Astrocyte of the hippocampus (primary cell): ENCODE measurements at places on chromosomes 7 and 10.

GRCh38 chr7:83691095-83691494 is 42.2 kb upstream of the SEMA3E start:
- no peak for DNase-seq

- DNase-seq = no peak
Observed at GRCh38 chr7:48518092-48518491, 346.8 kb downstream of the ABCA13 start.

DNA sequence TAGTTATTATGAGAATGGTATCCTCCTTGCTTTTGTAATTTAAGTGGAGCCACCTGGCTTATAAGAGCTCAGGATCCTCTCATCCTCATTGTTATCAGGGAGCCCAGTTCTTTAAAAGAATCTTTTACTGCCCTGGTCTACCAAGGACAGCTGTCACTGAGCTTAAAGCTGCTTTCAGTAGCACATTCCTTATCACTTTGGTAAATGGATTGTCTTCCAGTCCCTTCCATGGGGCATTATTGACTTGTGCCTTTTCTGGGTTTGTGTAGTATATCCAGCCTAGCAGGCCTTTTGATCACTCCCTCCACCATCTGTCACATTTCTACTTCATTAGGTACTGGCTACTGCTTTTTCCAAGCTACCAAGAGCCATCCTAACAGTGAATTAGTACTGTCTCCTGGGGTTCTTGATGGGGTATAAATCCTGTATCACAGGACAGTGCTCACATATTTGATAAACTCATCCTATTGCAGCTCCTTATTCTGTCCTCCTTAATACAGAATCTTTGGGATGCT is 208.9 kb downstream of the TMEM26 start:
- no peak for DNase-seq

DNA sequence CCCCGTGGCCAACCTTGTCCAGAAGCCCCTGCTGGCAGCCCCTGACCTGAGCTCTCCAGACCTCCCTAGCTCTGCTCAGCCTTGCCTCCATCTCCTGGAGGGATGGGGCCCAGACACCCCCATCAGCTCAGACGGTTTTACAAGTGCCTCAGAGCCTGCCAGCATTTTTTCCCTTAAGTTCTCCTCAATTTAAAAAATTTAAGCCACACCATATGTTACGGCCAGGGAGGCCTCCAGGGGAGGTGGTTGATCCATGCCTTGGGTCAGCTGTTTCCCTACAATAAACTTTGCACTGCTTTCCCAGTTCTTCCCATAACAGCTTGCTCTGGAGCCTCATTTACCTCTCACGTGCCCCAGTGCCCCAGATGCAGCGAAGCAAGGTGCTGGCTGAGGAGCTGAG is 143.5 kb downstream of the RGS10 start:
- no peak for DNase-seq

DNA sequence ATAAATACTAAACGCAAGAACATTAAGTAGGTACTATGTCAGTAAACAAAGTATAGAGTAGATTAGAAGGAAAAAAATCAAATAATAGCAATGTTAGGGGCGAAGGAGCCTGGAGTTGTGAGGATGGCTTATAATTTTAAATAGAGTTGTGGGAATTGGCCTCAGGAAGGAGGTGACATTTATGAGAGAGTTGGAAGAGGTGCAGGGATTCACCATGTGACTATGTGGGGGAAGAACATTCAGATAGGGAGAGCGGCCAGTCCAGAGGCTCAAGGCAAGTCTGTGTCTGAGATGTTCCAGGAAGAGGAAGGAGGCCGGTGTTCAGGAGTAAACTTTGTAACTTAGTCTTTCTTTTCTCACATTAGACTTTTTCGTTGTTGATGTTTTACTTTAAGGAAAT is 778.6 kb upstream of the C7orf33 start:
- DNase-seq = no peak

- no peak for DNase-seq
Observed at GRCh38 chr7:26379711-26380110, 88.0 kb downstream of the SNX10 start.

DNA sequence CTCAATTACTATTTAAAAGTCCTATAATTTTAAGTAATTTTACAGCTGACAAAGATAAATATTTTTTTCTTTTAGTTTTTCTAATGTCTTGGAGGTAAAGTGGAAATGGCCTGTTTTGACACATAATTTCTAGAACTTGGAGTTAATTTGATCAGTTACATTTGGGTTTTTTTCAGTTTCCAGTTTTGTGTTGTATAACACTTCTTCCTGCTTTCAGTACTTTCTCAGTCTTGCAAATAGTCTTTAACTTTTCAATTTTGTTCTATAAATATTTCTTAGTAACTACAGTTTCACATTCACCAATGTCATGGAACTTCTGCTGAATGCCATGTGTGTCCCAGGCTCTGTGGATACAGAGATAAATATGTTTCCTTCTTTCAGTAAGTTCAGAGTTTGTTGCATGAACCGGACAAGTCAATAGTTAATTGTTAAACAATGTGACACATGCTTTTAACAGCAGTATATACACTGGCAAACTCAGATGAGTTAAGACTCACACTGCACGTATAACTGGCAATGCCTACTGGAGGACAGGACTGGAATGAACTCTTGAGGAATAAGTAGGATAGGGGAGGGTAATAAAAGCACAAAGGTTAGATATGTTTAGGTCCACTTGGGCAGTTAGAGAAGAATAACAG is 4.6 kb downstream of the SHOC2 start:
- DNase-seq = no peak

DNA sequence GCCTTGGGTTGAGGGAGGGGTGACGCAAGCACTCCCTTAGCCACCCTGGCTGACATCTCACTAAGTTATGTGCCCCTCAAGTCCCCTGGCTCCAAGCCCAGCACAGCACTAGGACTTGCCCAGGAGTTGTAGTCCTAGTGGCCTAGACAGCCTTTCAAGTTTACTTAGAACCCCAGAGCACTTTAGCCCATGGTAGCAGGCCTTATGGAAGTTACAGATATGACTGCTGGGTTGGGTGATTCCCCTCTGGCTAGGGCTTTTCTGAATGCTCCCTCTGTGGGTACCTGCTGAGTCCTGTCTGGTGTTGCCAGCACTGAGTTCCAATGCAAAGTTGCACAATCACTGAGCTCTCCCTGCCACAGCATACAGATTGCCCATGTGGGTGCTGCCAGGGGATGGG is 83.2 kb downstream of the AHCYL2 start:
- DNase-seq = peak; percentile 59
